CD8-positive, alpha-beta T cell (primary cell): ENCODE measurements at places on chromosomes 4 and X.
A peak's percentile ranks its signal among the peaks of the same experiment; 100 is the strongest.

DNA sequence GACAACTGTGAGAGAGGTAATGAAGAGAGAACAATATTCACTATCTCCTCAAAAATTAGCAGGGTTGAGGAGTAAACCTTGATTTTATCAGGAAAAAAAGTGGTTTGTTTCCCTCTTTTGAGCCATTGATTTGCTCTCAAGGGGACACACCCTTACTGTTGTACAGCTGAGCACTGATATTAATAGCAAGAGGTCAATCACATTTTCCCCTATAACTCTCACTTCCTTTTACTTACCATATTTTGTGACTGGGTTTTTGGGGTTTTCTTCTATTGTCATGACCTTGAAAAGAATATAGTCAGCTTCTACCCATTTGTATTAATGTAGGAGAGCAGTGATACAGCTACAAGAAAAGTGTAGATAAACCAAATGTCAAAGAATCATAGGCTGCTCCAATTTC lies 70.2 kb upstream of the LONRF3 start:
- no peak for DNase-seq

- no peak for DNase-seq
Observed at GRCh38 chr4:19380600-19380999, 871.1 kb upstream of the SLIT2 start.

DNA sequence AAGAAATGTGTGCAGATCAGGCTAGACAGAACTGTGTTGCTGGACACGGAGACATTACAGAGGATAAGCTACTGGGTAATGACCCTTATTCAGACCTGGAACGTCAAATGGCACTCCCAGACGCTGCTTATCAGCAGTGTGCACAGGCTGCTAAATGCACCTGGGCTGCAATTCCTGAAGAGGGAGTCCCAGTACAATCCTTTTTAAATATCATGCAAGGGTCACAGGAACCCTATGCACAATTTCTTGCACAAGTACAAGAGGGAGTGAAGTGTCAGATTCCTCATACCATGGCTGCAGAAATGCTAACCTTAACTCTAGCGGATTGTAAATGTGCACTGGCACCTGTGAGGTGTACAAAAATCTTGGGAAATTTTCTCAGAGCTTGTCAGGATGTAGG lies 16.9 kb downstream of the SPIN2B start:
- DNase-seq: no peak

GRCh38 chrX:80879916-80880315 lies 70.2 kb upstream of the BRWD3 start:
- no peak for DNase-seq

- no peak for DNase-seq
Observed at GRCh38 chr4:81049330-81049729, 18.8 kb downstream of the BMP3 start.

- no peak for DNase-seq
Observed at GRCh38 chrX:125203737-125204578, 115.7 kb upstream of the TEX13C start.

DNA sequence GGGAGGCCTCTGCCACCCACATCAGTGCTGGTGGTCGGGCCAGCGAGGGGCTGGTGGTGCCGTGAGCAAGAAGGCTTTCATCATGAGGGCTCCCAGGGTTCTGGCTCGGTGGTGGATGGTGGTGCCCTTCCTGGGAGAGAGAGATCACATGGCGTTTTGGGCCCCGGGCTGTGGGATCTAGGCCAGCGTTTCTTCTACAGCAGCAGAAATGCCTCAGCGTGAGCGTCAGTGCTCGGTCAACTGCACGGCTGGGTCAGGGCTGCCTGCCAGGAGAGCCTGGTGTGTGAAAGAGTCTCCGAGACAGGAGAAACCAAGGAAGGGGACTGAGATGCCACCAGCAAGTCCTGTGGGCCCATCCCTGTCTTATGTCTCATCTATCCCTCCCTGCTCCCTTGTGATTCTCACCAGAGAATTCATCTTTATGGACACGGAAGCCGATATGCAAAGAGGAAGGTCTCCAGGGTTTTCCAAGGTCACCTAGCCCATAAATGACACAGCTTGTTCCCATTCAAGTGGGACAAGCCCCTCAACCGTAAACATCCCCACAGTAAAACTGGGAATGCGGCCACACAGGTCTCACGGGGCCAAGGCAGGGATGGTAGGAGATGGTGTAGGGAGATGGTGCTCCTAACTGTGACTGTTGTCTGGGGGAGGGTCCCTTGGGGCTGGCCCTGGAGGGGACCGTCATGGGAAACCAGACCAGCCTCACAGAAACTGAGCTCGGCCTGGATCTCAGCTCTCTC lies 99.2 kb downstream of the SORCS2 start:
- DNase-seq: no peak

DNA sequence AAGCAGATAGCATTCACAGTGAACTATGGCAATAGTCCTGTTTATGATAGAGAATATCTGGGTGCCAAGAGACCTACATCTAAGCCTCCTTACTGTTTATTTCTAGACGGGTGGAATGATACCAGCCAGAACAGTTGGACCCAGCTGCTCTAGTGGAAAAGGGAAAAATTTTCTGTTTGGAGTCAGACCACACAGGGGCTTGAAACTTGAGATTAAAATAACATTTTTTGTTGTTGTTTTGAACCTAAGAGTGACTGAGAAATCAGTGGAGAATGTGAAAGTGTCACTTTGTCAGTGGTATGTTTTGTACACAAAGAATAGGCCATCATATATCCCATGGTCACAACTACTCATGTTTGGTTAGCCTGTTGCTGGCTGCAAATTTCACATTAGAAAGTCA lies 105.7 kb downstream of the AGTR2 start:
- DNase-seq: no peak

GRCh38 chr4:132767901-132768300 lies 381.2 kb upstream of the PCDH10 start:
- DNase-seq: no peak

DNA sequence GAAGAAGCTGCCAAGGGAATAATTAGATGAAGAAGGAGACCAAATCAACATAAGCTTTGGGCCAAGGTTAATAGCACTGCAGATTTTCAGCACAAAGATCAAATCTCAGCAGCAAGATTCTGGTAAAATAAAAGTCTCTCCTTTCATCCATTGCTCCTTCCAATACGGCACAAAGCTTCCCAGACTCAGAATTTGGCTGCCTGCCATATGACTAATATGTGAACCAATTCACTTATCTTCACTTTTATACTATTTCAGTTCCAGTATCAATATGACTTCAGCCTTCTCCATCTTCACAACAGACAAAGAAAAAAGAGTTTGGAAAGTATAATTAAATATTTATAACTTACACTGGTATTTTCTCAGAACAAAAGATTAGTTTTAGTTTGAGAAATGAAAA lies 978.3 kb upstream of the GRID2 start:
- DNase-seq: no peak

DNA sequence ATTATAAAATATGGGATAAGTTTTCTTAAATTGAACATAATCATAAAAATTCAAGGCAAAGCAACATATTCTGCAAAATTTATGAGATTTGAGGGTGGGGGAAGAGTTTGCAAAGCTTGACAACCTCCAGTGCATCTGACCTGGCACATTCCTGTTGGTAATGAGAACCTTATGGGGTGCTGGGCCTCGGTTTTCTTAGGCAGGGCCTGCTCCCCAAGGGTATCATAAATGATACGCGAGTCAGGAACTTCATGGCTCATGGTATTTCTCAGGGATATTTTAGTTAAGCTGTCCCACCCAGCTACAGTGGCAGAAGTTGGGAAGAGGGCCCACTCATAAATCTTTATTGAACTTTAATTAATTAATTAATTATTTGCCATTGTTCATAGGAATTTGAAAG lies 13.2 kb downstream of the AFF2 start:
- no peak for DNase-seq

DNA sequence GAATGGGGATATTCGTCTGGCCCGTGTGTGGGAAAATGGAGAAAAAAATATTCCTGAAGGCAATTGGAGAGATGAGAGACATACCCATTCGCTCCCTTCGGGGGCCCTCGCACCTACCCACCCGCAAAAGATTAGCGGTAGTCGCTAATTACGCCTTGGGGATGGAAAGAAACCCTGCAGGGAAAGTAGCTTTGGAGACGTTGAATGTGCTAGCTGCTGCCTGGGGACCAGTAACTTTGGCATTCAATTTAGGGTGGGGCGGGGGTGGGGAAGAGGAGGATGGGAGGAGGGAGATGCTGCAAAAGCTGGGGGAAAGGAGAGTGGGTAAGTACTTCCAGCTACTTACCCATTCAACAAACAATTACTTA lies 407 bp upstream of the ZC4H2 start:
- DNase-seq: no peak

- DNase-seq: no peak
Observed at GRCh38 chr4:95984081-95984480, 144.2 kb downstream of the PDHA2 start.

- DNase-seq: peak; percentile 58
Observed at GRCh38 chr4:38179690-38180377, 219.6 kb downstream of the PTTG2 start.

GRCh38 chr4:24646798-24647460 lies 62.6 kb upstream of the DHX15 start:
- DNase-seq: no peak

- DNase-seq: peak; percentile 68
Observed at GRCh38 chr4:105471566-105472176, 2.2 kb downstream of the PPA2 start.

GRCh38 chr4:156906325-156906724 lies 65.3 kb downstream of the PDGFC start:
- DNase-seq: no peak

GRCh38 chrX:123085311-123085940 lies 98.7 kb upstream of the GRIA3 start:
- no peak for DNase-seq

- DNase-seq: no peak
Observed at GRCh38 chr4:60868232-60868960, 331.7 kb upstream of the ADGRL3 start.

DNA sequence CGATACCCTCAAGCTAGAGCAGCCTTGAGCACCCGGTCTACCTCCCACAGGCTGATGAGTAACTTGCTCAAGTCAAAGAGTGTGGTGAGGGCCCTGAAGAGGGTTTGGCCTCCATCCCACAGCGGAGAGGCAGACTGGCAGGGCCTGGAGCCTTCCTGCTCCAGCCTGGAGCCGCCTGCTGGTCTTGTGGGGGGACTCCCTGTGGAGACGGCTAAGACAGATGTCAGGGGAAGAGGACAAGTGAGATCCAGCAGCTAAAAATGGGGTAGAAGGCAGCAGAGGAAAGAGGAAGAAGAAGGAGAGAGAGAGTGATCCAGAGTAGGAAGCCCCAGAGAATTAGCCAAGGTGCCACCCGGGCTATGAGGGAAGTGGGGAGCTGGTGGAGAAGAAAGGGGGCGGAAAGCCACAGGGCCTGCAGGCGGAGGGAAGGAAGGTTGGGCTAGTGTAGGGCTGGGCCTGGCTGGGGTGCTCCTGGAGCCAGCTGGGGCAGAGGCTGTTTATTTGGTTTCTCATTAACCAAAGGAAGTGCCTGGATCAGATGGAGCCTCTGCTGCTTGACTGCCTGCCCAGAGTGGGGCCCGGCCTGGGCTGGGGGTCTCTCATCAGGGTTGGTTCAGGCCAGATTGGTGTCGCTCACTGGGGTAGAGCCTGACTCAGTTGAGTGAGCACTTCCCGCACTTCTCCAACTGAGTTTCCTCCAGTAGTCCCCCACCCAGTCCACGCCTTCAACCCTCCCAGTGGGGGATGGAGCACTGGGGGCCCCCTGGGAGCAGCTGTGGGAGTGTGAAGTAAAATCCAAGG lies 14.2 kb downstream of the EFNB1 start:
- DNase-seq: no peak
